ENCODE measurements at places on chromosomes 6 and 20.
A peak's percentile ranks its signal among the peaks of the same experiment; 100 is the strongest.

GRCh38 chr6:88964509-88964908 is 1.1 kb upstream of the RNGTT start:
- DNase-seq = no peak

- no peak for DNase-seq
These were observed 24.6 kb upstream of the ZBTB24 start for GRCh38 chr6:109507490-109508072.

- DNase-seq = no peak
These were observed 244.5 kb downstream of the PKHD1 start for GRCh38 chr6:51842804-51843378.

DNA sequence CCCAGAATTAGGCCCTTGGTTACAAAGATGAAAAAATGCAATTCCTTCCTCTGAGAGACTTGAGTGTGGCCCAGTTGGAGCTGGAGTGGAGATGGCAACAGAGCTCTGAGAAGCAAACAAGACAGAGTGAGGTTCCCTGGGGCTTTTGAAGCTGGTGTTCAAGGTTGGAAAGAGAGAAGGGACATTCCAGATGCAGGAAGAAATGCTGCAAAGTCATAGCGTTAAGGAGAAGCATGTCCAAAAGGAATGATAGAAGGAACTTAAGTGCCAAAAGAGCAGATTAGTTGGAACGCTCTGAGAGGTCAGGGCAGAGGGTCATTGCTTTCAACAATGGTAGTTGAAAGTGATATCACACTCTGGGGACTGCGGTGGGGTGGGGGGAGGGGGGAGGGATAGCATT is 251.8 kb downstream of the TBC1D7 start:
- no peak for DNase-seq

DNA sequence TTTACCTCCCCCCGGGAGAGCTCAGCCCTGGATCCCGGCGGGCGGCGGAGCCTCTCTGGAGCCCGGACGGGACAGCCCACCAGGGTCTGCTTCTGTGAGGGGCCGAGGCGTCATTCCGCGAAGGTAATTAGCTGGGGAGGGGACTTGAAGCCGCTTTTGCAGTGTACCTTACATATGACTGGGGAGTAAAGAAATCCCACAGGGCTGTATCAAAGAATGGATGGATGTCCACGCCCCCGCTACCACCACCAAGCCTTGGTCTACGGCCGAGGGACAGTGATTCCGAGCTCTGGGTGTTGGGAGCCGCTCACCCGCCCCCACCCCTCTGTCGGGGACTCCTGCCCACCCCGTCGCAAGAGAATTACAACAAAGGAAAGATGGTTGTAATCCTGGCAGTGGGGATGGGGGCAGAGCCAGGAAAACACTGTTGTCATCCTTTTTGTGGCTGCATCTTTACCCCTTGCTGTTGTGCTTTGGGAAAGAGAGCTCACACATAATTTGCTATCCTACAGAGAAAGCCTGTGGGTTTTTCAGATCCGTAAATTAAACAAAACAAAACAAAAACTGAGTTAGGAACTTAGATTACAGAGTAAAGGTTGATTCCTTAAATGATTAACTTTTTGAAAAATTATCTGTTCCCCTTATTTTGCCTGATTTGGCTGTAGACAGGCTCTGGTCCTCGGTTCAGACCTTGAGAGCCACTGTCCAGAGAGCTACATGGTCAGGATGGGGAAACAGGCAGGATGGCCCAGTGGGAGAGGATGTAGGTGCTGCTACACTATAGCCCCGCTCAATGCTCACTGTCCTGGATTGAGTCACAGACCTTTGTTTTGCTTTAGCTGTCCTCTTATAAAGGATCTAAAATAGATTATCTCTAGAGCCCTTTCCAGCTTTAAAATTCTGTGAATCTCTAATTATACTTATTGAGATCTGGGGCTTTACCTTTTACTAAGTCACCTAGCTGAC is 997 bp upstream of the FBXO30 start:
- peak; percentile 73 for DNase-seq

DNA sequence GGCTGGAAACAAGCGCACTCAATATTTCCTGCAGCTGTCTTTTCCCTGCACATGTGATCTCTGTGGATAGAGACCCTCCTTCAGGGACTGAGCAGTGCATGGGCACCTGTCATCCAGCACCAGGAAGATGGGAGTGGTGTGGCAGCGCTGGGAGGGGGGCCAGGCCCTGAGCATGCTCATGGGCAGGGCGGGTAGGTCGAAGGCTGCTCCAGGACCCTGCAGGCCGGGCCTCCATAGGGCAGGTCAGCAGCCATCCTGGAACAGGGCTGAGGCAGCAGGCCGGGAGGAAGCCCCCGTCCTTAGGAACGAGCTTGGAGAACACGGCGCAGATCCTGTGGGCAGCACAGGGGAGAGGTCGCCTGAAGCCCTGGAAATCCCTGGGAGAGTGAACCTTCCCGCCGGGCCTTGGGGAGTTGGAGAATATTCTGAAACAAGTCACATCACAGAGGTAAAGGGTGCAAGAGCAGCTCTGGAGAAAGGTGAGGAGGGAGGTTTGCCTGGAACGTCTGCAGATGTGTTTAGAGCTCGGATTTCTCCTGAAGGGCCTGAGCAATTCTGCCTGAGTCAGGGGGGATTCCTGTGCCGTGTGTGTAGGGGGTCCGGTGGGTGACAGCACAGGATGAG is 133.2 kb downstream of the SMOC2 start:
- no peak for DNase-seq

DNA sequence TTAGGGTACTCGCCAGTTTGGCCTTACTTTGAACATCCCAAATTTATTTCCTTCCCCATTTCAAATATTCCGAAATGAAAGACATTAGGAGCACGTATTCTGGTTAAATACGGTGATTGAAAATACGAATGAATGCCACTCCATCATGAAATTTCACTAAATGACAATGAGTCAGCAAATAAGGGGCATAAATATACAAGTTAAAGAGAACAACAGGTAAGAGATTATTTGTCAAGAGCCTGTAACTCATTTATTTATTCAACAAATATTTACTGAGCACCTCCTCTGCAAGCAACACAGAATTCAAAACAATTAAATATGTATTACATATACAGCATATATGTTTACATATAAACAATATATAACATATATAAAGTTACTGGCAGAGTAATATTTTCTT is 44.8 kb downstream of the MYB start:
- DNase-seq = no peak

- no peak for DNase-seq
These were observed 30.2 kb upstream of the GGTLC1 start for GRCh38 chr20:24018796-24019195.

DNA sequence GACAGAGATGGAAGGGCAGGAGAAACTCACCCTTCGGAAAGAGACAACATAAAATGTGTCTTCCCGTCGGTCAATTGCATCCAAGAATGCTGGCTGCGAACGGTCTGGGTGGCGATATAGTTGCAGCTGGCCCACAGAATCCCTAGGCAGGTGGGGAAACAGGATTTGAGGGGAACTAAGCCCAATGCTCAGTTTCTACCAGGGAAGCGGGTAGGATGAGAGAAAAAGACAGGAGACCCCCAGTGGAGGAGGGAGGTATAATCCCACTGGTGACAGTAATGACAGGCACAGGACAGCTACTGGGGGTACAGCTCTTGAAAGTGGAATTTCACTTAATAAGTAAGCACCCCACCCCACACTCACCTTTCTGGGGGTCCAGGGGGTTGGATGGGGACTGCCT is 7.5 kb upstream of the TNXB start:
- peak; percentile 75 for DNase-seq

DNA sequence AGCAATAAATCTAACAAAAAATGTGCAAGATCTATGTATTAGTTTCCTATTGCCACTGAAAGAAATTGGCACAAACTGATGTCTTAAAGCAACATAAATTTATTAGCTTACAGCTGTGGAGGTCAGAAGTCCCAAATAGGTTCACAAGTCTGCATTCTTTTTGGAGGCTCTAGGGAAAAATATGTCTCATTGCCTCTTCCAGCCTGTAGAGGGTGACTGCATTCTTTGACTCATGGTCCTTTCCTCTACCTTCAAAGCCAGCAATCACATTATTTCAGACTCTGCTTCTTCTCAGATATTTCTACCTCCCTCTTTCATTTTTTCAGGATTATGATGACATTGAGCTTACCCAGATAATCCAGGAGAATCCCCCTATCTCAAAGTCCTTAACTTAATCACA is 1531.1 kb downstream of the KHDRBS2 start:
- DNase-seq = no peak

DNA sequence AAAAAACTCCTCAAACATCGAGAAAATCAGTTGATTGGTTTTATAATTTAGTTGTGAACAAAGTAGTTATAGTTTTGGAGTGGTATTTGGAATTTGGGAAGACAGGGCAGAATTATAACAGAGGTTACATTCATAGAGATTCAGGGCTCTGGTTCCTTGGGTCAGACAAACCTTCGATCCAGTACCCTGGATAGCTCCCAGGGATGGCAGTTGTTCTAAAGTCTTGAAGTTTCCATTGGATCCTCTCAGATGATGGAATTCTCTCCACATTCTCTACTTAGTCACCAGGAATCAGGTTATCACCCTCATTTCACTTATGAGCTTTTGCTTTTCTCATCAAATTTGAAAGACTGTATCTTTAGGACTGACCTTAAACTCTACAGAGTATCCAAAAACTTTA is 285.1 kb downstream of the CENPW start:
- DNase-seq = no peak

DNA sequence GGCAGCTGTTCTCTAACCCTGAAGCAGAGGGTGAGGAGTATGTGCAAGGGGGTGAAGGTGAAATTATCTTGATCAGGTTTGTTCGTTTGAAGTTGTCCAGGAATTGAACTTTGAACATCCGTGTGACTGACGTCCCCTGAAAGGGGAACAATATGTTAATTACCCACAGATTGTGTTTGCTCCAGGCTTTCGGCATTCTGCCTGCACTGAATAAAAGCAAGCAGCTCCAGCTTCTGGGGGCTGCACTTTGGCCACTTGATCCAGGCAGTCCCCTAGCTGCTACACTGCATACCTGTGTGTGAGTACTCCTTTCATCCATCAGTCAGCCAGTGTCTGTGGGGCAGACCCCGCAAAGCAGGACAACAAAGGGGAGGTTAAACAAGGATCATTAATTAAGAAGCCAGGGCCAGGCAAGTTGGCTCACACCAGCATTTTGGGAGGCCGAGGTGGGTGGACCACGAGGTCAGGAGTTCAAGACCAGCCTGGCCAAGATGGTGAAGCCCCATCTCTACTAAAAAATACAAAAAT is 104.8 kb upstream of the BTN3A2 start:
- DNase-seq = no peak

DNA sequence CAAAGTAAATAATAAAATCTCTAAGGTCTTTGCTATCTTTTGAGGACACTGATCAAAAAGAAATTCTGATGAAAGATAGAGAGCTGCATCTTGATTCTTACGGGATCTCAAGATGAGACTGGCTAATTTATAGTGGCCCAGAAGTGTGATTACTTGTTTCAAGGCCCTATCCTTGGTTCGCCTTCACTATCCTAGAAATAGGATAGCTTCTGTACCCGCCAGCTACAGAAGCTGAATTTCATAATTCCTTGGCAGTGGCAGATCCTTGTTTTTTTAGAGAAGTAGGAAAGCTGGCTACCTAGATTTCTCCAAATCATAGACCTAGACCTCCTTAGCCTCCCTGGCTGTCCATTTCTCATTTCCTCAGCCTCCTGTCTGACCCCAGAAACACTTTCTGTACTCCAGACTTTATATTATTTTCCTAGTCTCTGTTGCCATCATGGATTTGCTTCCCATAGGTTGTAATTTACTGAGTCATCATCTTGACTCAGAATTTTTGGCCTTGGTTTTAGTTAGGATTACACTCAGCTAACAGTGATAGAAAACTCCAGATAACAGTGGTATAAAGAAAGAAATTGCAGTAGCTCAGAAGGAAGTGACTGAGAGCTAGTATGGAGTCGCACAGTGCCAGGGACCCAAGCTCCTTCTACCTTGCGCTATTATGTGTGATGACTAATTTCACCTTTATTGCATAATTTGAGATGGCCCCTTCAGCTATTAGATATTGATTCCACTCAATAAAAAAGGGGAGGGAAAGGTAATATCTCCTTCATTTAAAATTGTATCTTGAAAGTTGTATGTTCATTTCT is 27.7 kb downstream of the PHF3 start:
- DNase-seq = no peak

GRCh38 chr20:24681634-24682495 is 212.4 kb downstream of the SYNDIG1 start:
- DNase-seq = no peak

- DNase-seq = no peak
These were observed 108.9 kb upstream of the KCNG1 start for GRCh38 chr20:51131811-51132210.

DNA sequence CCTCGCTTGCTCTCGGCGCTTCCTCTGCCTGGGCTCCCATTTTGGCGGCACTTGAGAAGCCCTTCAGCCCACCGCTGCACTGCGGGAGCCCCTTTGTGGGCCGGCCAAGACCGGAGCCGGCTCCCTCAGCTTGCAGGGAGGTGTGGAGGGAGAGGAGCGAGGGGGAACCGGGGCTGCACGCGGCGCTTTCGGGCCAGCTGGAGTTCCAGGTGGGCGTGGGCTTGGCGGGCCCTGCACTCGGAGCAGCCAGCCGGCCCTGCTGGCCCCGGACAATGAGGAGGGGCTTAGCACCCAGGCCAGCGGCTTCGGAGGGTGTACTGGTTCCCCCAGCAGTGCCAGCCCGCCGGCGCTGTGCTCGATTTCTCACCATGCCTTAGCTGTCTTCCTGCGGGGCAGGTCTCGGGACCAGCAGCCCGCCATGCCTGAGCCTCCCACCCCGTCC is 10.2 kb upstream of the SRPK1 start:
- DNase-seq = no peak

GRCh38 chr6:104855507-104855906 is 4.2 kb downstream of the HACE1 start:
- no peak for DNase-seq

DNA sequence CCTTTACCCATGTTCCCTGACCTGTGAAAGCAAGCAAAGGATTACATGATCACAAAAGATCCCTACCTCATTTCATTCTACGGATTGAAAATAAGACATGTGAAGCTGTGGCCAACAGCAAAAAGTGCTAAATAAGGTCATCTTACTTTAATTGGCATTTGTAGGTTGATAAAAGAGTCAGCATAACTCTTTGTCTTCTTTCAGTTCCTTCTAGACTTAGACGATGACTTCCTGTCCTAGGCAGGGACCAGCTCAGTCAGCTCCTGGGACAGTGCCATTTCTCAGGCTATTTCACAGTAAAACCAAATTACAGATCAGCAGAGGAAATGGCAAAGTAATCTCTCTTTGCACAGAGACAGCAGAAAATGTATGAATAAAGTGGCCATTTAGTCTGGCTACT is 480.7 kb downstream of the RFPL4B start:
- no peak for DNase-seq
